Brain pericyte (primary cell): ENCODE measurements at places on chromosomes 7 and 10.
A peak's percentile ranks its signal among the peaks of the same experiment; 100 is the strongest.

DNA sequence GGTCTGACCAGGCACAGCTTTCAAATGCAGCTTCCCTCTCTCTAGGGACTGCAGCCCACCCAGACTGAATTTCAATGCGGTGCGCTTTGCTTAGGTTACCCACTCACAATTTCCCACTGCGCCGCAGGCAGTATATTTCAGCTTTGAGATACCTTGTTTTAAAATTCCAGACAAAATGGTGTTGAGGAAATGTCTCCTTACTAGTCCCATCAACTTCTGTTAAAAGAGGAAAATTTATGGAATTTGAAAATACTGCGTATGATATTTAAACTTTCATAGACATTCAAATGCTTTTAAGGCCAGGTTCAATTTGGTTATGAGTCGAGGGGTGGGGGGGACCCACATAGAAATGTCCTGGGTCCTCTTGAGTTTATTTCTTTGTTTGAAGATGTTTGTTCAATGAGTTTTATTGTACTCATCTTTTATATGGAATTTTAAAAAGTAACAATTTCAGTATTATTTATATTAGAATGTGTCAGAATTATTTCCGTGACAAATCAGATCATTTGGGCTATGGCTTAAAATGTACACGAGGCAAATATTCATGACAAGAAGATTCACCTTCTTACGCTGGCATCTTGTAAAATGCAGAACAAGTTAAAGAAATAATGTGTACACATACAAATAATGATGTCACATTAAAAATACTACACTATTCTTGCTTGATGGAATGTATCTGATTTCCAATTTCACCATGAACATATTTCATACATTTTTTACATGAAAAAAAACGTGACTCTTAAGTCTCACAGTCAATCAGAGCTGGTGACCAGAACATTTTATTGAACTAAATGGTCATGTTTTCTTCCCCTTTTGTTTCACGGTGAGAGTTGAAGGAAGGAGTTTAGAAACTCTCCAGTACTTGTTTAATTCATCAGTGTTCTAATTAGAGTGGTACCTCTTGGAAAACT is 1.3 kb downstream of the IKZF1 start:
- no peak for DNase-seq

- no peak for DNase-seq
Measured at GRCh38 chr10:105017691-105018090, 376.6 kb downstream of the SORCS3 start.

DNA sequence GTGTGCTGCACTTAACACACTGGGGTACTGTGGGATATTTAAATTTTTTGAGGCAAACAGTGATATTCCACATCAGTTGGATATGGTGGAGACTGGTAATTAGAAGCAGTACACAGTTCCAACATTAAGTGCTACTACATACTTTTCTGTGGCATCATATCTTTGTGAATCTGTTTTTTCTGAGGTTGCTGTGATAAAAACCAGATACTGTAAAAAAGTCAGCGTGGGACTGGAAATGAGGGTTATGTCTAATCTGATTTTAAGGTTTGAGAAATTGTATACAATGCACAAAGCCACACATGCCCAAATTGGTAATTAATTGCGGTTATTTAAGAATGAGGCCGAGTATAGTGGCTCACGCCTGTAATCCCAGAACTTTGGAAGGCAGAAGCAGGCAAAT is 41.2 kb downstream of the TBC1D12 start:
- no peak for DNase-seq

- no peak for DNase-seq
Measured at GRCh38 chr10:17959870-17960269, 8.2 kb downstream of the SLC39A12 start.

GRCh38 chr7:31307972-31308371 is 32.6 kb downstream of the NEUROD6 start:
- DNase-seq, result no peak

GRCh38 chr10:112951359-112952281 is 1.6 kb downstream of the TCF7L2 start:
- peak; percentile 65 for DNase-seq

GRCh38 chr10:113099431-113100183 is 149.6 kb downstream of the TCF7L2 start:
- DNase-seq, result no peak

- DNase-seq, result no peak
Measured at GRCh38 chr7:1531979-1532455, 1.5 kb downstream of the MAFK start.

DNA sequence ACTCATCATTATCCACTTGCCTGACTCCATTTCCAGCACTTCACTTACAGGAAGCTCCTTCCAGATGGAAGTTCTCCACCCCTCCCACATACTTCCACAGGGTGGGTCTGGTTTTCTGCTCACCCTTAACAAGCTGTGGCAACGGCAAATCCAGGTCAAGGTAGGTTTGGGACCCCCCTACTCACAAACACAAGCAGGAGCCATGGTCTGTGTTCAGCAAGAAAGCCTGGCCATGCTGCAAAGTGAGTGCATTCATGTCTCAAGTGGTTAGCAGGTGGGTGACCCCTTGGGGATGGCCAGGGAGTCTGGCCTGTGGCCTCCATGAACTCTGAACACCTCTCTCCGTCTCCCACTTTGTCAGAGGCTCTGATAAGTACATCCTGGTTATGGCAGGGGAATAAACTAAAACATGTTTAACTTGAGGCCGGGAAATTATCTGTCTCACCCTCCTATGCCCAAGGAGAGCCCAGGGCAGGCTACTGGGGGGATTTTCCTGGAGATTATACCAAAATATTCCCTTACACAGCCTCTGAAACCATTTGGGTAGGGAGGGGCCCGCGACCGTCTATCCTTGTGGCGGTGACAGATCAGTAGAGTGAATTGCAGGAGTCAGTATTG is 844 bp downstream of the XPNPEP1 start:
- DNase-seq, result no peak

DNA sequence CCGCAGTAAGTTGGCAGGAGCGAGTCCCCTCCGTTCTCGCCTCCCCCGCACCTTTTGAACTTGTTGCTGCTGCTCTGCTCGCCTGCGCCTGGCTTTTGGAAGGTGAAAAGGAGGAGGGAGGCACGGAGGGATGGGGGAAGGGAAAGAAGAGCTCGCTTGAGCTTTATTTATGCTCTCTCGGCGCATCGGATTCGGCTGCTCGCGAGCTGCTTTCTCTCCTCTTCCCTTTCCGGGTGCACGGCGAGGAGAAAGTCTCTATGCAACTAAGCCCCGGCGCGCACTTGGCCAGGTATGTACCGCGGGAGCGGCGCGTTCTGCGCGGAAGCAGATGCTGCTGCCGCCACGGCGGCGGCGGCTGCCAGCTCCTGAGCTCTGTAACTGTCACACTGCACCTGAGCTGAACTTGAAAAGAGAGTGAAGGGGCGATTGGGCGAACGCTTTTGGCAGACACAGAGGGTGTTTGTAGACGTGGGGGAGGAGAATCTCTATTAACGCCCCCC is 551 bp downstream of the KCND2 start:
- DNase-seq, result no peak

DNA sequence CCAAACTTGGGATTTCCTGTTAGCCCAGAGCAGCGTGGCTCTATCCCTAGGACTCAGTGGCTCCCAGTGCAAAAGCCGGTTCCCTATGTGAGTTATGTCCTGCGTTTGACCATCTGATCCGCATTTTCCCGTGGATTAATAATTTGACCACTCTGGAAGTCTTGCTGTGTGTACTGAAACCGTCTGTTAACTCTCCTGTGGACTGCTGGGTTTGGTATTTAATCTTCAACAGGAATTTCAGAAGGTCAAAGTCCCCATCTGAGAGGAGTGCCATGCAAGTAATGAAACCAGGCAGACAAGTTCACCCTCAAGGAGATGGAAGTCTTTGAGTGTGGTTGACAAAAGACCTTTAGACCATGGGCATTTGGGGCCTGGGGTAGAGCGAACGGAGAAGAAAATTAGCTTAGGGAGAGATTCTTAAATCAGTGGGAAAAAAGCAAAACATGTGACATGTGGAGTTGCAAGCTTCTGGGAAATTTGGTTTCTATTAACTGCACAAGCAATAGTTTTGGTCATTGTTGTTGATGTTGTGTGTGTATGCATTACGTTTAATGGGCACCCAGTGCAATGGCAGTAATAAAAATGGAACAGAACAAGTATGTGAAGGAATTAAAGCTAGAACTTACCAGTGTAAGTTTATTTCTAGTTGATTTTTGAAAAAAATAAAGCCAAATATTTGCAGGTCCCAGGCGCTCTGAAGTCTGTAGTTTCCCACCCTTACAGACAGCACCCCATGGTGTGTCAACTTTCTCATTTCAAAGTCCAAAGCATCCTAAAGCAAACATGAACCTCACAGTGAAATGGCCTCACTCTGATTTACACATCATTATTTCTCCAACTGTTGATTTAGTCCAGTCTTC is 38.2 kb downstream of the LYZL1 start:
- no peak for DNase-seq

DNA sequence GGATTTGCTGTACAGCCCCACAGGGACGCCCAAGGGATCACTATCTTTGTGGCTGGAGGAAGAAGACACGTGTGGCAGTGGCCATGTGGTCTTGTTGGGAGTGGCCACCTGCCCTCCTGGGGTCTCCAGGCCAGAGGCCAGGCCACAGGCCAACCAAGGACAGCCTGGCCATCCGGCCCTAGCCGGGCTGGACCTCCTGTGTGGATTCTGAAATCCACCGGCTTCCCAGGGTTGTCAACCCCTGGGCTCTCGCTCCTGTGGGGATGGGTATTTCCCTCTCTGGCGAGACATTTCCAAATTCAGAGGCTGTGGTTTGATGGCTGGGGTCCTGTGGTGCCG is 31.5 kb upstream of the CFAP46 start:
- DNase-seq, result no peak

DNA sequence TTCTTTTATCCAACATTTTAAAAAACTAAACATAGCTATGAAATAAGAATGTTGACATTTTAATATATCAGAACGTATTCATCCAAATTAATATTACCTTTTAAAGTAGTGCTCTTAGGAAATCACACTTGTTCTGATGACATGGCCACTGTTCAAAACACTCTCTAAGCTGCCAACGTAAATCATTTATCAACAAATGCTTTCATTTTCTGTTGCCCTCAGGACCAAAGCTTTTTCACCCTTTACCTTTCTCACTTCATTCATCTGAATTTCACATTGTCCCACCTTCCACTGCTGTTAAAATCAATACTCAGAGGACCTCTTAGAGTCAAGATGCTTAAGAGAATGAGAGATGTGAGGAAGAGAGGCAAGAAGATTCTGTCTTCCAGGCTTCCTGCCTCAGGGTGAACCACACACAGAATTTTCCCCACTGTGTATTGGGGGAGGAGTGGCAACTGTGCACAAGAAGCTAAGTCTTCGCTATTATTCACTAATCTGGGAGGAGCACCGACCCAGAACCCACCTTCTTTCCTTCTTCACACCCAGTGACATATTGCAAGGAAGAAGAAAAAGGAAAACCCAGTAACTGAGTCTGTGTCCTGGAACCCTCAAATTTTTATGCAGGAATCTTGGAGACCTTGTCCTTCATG is 21.0 kb downstream of the HIBADH start:
- DNase-seq, result no peak

GRCh38 chr10:133420028-133420427 is 4.4 kb downstream of the SPRN start:
- no peak for DNase-seq

DNA sequence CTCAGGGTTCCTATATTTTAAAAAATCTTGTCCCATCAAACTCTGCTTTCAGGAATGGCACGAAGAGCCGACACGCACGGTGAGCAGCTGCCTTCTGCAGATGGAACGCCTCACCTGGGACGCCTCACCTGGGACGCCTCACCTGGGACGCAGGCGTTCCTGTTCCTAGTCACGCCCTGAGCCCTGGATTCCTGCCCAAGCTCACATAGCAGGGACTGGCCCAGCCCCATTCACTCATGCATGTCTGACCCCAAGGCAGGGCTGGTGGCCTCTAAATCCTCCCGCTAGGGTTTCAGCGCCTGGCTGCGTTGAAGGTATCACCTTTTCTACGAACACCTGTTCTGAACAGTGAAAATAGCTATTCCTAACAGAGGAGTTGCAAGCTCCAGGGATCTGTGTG is 49.8 kb downstream of the CARD11 start:
- no peak for DNase-seq

DNA sequence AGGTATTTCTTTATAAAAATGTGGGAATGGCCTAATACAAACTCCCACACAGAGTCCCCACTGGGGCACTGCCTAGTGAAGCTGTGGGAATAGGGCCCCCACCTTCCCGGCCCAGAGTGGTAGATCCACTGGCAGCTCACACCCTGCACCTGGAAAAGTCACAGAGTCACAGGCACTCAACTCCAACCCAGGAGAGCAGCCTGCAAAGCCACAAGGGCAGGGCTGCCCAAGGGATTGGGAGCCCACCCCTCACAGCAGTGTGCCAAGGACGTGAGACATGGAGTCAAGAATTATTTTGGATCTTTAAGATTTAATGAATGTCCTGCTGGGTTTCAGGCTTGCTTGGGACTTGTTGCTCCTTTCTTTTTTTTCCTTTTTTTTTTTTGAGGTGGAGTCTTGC is 5.3 kb upstream of the DNAJC12 start:
- no peak for DNase-seq

- peak; percentile 21 for DNase-seq
Measured at GRCh38 chr7:77327932-77328628, 88.1 kb downstream of the GSAP start.

DNA sequence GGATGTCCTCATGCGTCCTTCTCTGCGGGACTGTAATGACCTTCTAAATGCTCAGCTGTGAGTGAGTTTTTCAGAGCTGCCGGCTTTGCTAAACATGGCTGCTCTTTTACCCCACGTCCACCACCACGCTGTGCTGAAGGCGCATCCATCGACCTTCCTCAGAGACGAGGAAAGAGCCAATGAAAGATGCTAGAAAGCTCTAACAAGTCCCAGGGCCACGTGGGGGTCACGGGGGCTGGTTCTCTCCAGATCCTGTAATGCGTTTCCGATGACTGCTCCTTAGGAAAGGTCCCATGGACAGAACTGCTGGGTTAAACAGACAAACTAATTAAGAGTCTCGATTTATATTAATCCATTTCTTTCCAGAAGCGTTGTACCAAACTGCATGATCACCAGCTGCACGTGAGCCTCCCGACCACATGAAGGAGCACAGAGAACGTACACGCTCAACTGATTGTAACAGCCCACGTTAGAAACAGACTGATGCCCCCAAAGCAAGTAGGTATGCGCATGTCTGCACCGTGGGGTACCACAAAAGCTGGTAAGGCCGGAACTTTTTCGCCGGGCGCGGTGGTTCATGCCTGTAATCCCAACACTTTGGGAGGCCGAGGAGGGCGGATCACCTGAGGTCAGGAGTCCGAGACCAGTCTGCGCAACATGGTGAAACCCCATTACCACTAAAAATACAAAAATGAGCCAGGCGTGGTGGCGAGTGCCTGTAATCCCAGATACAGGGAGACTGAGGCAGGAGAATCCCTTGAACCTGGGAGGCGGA is 109.6 kb downstream of the TCERG1L start:
- no peak for DNase-seq
